ENCODE measurements at places on chromosomes 4 and X. TPM values are rescaled to one million over a fixed set of nuclear protein-coding genes. Genes with fewer than 3 reads are reported as not detected.

VGLL1 gene
- not detected for polyA plus RNA-seq

XAGE1B gene
- polyA plus RNA-seq, result not detected

USP53 gene
- polyA plus RNA-seq, result 56.9 TPM

UVSSA gene
- 4.6 TPM for polyA plus RNA-seq

POU3F4 gene
- polyA plus RNA-seq, result not detected

NIPAL1 gene
- 0.14 TPM for polyA plus RNA-seq

KCNIP4 gene
- not detected for polyA plus RNA-seq

TMSB15B gene
- 12.0 TPM for polyA plus RNA-seq

H2BW1 gene
- polyA plus RNA-seq, result not detected

VCX3B gene
- polyA plus RNA-seq, result not detected

ARR3 gene
- not detected for polyA plus RNA-seq

PCDH11X gene
- 0.01 TPM for polyA plus RNA-seq
